ENCODE measurements at places on chromosomes 2 and 18.

- no peak for DNase-seq
These were observed 224.5 kb downstream of the FAM210A start for GRCh38 chr18:13501891-13502290.

- DNase-seq: no peak
These were observed at the start of gene CDKL4 for GRCh38 chr2:39243469-39244123. Gene CDKL4 (minus strand): TSS chr2:39243970.

GRCh38 chr18:61935362-61935761 is 42.6 kb upstream of the RNF152 start:
- no peak for DNase-seq

- DNase-seq: no peak
These were observed 485.2 kb downstream of the EIPR1 start for GRCh38 chr2:2892378-2892777.

DNA sequence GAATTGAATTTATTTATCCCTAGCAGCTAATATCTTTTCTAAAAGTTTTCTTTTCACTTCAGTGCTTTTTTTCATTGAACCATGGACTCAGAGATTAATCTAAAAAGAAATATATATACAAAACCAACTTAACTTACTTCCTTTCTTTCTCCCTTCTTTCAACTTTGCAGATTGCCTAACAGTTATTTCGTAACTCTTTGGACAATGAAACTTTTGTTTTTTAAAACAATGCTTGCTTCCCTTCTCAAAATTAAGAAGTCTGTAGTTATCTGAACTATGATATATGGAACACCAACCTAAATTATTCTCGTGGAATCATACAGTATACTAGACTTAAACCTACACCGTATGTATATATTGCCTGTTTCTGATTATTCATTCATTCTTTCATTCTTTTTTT is 62.9 kb downstream of the MIB1 start:
- DNase-seq: no peak

- no peak for DNase-seq
These were observed 89.8 kb downstream of the ZNF516 start for GRCh38 chr18:76405280-76405679.

GRCh38 chr2:65545837-65546805 is 113.7 kb upstream of the SPRED2 start:
- no peak for DNase-seq

DNA sequence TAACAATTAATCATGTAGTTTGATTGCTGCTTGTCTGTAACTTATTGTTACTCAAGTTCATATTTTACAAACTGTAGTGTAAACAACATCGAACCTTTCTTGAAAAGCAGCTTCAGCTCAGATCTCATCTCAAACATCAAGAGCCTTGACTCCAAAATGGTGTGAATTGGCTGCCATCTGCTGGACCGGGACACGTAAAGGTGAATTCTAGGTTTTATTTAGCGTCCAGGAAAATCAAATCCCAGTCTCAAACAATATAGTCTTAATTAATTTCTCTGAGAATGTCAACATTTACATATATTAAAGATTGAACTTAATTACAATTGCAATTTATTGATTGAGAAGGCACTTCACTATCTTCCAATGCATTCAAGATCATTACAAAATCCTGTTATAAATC is 453.0 kb downstream of the GALR1 start:
- no peak for DNase-seq

GRCh38 chr2:218001629-218002028 is 1.2 kb downstream of the TNS1 start:
- DNase-seq: no peak

DNA sequence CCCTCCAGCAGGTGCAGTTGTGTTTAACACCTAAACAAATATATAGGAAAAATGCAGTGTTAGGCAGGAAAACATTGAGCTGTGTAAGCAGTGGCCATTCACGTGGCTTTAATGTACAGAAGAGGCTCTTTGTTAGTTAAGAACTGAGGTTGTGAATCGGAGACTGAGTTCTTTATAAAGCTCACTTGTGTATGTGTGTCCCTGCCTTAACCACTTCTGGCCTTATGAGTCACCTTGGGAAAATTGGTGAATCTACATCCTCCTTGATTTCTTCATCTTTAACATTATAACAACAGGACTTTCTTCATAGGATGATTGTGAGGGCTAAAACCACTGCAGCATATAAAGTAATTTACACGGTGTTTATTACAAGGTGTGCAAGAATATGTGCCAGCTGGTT is 188.4 kb upstream of the TPO start:
- DNase-seq: no peak

- DNase-seq: no peak
These were observed 93.7 kb upstream of the ID2 start for GRCh38 chr2:8587920-8588830.

GRCh38 chr2:183035954-183036669 is 2.1 kb downstream of the NCKAP1 start:
- no peak for DNase-seq

DNA sequence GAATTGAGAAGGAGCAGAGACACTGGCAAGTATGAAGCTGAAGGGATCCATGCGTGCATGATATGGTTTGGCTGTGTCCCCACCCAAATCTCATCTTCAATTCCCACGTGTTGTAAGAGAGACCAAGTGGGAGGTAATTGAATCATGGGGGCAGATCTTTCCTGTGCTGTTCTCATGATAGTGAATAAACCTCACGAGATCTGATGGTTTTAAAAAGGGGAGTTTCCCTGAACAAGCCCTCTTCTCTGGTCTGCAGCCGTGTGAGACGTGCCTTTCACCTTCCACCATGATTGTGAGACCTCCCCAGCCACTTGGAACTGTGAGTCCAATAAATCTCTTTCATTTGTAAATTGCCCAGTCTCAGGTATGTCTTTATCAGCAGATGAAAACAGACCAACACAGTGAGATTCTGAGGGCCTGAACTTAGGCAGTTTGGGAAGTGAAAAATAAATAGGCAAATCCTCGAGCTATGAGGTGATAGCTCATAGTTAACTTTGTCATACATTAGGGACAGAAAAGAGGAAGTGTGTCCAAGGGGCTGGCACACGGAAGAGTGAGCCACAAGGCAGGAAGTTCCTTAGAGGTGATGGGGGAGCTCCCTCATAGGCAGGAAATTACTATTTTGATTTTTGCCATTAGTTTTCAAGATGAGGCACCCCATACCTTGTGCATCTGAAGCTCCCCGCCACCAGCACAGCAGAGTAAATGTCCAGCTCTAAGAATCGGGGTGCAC is 658.8 kb upstream of the ID2 start:
- no peak for DNase-seq

- DNase-seq: no peak
These were observed 96.9 kb downstream of the ACTR3 start for GRCh38 chr2:113986762-113987290.

DNA sequence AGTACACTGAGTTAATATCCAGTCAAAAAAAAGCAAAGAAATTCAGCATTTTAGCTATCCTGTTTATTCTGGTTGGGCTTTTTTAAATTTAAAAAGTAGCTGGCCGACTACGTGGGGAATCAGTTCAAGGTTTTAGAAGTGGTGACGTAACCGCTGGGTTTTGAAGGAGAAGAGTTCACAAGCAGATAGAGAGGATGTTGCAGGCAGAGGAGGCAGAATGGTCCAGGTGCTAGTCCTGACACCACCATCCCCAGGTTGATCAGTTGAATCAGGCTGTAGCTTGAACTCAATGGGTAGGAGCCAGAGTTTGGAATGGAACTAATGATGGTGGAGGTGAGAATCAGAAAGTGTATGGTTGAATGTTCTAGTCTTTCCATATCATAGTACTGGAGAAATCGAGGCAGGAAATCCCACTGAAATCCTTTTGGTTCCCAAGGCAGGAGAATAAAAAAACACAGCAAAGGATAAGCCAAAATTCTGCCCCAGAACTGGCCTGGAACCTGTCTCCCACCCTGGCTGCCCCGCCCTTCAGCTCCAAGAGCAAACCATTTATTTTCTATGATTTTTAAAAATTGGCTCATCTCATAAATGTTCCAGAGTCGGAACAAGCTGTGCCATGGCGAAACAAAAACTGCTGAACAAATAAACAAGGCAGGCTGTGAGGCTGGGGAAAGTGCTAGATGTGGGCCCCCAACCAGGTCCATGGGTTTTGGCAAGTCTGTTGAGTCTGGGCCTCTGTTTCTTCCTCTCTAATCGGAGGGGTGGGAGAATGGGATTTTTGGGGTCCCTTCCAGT is 44.0 kb downstream of the SLC4A1AP start:
- no peak for DNase-seq

DNA sequence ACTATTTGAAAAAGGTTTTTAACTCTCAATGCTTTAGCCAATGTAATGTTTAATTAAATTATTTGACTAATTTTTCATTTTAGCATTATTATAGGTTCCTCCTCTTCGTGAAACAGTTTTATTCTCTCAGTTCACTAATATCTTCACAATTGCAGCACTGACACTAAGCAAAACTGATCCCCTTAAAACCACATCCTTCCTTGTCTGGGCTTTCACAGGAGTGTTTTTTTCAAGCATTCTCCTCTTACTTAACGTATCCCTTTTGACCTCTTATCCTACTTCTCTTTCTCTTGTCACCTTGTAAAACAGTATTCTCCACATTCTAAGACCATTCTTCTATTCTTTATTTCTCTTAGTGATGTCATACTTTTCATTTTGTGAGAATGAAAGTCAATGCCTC is 112.8 kb downstream of the DSC3 start:
- DNase-seq: no peak

- no peak for DNase-seq
These were observed 507.5 kb downstream of the SLC4A3 start for GRCh38 chr2:220134756-220135534.

DNA sequence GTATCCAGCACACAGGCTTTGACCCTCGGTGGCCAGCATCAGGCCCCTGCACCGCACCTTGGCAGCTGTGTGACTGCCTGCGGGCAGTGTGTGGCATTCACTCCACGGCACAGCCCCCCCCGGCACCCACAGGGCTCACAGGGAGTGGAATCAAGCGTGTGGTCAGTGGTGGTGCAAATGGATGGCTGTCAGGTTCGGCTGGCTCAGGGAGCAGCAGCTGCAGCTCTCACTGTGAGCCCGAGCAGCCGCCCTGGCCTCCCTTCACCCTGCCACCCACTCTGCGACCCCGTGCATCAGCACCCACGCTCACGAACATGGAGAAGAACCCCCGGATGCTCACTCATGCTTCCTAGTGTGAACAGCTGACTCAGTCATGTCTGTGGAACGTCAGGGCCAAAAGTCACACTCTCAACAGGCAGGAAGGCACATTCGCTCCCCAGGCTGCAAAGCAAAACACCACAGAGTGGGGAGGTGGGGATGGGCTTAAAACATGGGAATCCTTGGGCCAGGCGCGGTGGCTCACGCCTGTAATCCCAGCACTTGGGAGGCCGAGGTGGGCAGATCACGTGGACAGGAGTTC is 41.5 kb upstream of the GPC1 start:
- no peak for DNase-seq
